A549 (cell line): ENCODE measurements at places on chromosomes 16 and 17.
A peak's percentile ranks its signal among the peaks of the same experiment; 100 is the strongest.

DNA sequence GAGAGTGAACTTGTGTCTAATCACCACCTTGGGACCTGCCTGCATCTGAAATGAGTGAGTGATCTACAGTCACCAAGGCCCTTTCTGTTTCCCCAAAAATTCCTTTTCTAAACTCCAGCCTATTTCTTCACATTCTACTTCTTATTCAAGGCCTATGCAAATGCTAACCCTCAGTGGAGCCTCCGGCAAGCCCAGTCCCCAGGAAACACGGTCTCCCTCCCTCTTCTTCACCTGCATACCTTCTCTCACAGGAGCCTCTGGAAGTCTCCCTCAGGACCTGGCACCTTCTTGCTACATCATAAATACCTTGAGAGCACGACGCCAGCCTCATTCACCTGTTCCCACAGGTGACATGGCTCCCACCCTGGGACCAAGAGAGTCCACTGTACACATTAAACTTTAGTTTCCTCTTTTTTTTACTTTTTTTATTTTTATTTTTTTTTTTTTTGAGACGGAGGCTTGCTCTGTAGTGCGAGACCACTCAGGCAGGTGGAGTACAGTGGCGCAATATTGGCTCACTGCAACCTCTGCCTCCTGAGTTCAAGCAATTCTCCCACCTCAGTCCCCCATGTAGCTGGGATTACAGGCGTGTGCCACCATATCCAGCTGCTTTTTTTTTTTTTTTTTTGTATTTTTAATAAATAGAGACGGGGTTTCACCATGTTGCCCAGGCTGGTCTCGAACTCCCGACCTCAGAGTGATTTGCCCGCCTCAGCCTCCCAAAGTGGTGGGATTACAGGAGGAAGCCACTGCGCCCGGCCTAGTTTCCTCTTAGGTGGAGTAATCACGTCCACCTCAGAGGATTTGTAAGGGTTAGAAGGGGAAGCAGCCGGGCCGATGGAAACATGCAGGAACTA is 97.3 kb downstream of the ANKRD11 start:
- no peak for DNase-seq

DNA sequence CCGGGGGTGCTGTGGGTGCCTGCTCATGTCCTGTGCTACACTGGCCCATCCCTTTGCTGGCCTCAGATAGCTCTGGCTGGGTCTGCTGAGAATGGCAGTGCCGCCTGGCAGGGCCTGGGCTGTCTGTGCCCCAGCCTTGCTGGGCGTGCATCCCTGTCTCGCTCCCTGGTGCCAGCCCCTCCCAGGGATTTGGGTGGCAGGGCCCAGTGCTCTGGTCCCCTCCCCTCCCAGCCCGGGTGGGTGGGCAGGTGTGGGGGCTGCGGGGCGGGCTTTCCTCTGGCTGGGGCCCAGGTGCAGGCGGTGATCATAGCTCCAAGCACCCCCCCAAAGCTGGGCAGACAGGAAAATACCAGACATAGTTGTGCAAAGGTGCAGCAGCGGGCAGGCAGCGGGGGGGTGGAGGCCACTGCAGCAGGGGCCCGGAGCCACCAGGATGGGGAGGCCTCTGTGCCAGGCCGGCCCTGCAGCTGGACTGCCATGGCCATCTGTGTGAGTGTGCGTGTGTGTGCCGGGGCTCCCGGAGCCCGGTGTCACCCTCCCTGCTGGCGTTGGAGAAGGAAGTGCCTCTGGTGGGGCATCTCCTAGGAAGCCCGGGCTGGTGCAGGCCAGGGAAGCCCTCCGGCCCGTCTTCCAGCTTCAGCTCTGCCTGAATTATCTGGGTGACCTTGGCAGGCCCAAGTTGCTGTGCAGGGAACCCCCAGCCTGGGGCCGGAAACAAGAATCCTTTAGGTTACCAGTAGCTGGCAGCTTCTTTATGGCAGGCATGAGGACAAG is 7.4 kb downstream of the GLIS2 start:
- DNase-seq: no peak

GRCh38 chr16:30556125-30556473 is 2.1 kb downstream of the ZNF764 start:
- no peak for DNase-seq

GRCh38 chr17:37802061-37802595 is 57.3 kb upstream of the HNF1B start:
- no peak for DNase-seq

DNA sequence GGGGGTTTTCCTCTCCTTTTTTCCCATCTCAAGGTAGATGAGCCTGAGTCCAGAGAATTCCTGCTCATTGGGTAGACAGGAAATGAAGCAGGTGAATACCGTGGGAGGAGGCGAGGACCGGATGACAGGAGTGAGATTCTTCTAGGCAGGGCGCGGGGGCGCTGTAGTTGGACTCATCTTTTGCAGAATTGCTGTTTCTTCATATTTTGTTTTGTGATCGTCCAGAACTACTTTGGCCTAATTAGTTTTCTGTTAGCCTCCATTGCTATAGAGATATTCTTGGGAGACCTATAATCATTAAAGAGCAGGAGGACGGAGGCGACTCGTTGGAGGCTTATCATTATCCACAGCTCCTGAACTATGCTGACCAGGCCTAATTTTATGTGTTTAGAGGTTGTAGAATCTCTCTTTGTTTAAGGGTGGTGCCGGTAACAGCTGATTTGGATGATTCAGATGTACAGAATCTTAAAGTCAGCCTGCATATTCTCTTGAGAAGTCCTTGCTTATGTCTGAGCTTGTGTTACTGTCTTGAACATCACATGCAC is 650 bp downstream of the ATP6V0A1 start:
- peak; percentile 68 for DNase-seq

DNA sequence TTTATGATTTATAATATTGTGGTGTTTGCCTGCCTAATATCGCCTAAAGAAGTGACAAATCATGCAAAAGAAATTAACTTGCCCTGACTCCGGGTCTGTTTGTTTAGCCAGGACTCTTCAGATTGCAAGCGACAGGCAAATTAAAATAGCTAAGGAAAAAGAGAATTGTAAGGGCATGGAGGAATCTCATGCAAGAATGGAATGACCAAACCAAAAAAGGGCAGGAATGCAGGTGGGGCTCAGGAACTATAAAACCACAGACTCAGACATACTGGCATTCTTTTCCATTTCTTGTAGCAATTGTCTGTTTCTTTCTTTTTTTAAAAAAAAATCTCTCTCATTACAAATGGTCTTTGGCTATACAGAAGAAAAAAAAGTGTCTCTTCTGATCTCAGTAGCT is 188.1 kb upstream of the XYLT1 start:
- DNase-seq: no peak
